ENCODE measurements at places on chromosomes 1 and 21. TPM values are rescaled to one million over a fixed set of nuclear protein-coding genes. Genes with fewer than 3 reads are reported as not detected.

LELP1 gene
- total RNA-seq, result not detected

SERPINC1 gene
- not detected for total RNA-seq

S100A3 gene
- total RNA-seq, result 3.1 TPM

AADACL4 gene
- total RNA-seq, result not detected

DNAJC16 gene
- total RNA-seq, result 28.6 TPM

DDI2 gene
- 19.6 TPM for total RNA-seq

GBP7 gene
- total RNA-seq, result 0.21 TPM

DNA sequence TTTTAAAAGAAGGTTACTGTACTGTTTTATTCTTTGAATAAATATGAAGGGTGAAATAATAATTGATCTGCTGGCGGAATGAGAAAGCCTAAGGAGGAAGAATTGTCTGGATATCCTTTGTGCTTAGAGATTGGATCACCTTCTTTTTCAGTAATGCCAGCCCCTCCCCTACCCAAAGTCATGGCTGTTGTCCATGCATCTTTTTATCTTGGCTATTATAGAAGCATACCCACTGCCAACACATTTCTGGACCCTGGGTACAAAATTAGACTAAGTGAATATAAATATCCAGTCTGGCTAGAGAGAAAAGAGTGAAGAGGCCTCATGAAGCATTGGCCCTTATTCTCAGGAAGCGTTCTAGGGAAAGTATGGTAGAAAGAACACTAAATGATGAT is 28.1 kb downstream of the AK4 start:
- no peak for DNase-seq

DNA sequence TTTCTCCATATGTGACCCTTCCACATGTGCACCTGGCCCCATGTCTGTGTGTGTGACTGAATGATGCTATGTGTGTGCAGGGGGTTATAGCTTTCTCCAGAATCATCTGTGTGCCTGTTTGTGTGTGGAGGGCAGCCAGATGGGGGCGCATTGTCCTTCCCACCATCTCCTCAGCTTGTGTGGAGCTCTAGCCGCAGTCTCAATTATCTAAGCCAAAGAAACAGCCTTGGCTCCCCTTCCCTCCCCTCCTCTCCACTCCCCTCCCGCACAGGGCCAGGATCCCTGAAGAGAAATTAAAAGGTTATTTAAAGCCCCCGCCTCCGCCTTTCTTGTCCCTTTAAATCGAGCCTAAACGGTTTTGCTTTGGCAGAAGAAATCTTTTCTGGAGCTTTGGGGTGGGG is 1.8 kb upstream of the DMBX1 start:
- DNase-seq, result no peak

DNA sequence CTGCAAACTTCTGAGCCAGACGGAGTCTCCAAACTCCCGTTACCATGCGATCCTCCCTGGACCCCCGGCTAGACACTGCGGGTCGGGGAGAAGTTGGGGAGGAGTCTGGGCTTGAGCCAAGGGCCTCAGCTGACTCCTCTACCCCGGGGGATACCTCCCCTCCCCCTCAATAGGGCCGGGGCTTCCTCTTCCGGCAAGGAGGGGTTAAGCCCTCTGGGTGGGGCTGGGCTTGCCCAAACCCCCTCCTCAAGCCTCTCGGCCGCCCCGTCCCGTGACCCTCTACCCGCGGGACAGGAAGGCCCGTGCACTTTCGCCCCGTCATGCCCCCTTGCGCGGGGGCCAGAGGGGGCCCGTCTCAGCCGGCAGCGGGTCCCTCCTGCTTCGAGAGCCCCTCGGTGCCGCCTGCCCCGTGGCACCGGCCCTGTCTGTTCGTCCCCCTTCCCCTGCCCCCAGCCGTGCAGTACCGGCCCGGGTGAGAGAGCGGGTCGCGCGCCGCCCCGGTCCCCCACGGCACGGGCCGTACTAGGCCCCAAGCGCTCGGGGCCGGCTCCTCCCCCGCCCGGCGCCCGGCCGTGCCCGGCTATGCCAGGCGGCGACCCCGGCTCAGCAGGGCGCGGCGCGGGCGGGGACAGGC is 652 bp downstream of the ARL8A start:
- DNase-seq, result no peak

DNA sequence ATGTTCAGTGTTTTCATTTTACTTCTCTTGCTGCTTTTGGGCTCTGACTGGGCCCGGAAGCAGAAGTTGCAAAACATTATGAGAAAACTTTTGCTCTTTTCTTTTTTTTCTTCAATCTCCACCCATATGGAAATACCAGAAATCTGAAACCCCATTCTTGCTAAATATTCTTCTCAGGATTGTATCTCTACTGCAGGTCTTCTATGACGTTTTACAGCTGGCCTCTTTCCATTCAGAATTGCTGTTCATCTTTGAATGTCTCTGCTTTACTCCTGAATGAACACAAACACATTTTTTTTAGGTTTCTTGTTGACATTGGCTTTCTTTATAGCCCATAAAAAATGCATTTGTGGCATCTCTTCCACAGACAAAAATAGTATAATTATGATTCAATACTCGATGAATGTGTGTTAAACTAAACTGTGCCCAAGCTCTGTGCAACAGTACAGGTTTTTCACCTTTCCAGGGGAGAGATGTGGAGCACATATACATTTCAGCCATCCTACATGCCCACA is 18.8 kb downstream of the PTPRC start:
- DNase-seq, result no peak

DNA sequence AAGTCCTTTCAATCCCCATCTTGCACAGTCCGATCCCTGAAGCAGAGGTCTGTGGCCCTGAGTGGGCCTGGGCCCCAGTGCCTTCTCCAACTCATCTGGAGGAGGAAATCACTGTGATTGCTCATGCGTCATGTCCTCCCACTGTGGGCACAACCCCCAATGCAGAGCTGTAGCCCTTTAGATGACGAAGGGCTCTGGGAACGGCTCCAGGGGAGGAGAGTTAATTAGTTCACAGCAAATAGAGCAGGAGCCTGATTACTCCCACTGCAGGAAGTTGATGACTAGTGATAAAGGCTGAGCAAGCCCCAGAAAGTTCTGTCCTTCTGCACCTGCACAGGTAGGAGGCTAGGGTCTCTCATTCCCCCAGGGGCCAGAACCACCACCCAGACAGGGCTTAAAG is 111.5 kb downstream of the CCDC185 start:
- DNase-seq, result no peak

DNA sequence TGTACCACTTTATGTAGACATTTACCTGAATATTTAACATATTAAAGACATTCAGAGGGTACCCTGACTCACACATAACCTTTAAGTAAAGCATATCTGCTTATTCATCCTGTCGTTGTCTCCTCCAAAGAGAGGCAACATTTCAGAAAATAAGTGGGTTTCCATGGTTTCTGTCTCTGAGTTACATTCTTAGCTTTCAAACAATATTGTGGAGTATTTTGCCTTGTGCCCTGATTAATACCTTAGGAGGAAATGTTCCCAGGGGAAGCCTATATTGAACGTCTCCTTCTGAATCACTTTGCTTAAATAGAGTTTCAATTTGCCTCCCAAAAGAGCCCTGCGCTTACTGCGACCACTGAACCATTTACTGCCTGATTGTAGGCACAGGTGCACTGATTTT is 26.1 kb downstream of the PALMD start:
- DNase-seq, result no peak

- DNase-seq, result no peak
These were observed 19.7 kb upstream of the SELE start for GRCh38 chr1:169753549-169753948.

GRCh38 chr1:9853249-9853595 is 29.5 kb upstream of the CLSTN1 start:
- no peak for DNase-seq

GRCh38 chr1:94504601-94505000 is 37.0 kb downstream of the F3 start:
- DNase-seq, result no peak

DNA sequence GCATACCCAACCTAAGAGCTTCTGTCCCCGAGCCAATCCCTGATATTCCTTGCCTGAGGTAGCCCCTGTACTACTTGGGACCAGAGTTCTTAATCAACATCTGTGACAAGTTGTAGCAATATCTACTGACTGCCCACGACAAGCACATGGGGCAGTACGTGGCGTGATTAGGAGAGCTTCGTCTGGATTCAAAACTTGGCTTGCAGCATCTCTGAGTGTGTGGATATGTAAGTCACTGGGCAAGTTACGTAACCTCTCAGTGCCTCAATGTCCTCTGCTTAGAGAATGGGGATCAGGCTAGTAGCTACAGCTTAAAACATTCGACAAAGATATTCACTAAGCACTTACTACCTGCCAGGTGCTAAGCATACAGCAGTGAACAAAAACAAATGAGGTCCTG is 5.0 kb downstream of the HSPG2 start:
- DNase-seq, result peak; percentile 54

DNA sequence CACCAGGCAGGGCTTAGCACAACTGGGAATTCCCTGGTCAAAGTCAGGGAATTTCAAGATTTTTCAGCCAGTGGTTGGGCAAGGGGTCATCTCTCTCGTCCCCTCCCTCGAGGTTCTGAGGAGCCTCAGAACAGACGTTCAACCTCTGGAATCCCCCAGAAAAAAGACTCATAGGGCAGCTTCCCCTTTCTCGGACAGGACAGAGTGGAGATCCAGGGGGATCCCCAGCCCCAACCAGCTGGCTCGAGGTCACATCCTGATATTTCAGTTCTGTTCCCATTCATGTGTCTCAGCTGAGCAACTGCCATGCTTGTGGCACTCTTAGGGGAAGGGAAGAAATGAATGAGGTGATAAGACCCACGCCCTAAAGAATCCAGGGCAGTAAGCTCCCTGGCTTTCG is 4.9 kb upstream of the LAD1 start:
- DNase-seq, result no peak

- DNase-seq, result no peak
These were observed 86.1 kb downstream of the RRAGC start for GRCh38 chr1:38773483-38773882.

DNA sequence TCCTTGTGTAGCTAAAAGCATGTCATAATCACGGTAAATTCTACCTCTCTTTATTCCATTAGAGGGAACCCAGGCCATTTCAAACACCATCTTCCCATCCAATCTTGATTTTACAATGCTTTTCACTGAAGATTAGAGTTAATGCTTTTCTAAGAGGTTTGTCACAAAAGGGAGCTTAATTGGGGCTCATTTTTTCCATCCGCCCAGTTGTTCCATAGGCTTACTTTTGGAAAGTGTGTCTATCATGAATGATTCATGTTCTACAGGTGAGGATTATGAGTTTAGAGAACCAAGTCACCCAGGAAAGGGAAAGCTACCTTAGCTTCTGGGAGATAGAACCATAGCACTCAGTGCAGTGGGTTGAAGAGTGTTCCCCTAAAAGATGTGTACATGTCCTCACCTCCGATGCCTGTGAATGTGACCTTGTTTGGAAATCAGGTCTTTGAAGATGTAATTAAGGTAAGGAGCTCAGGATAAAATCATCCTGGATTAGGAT is 286.9 kb upstream of the RUNX1 start:
- no peak for DNase-seq

DNA sequence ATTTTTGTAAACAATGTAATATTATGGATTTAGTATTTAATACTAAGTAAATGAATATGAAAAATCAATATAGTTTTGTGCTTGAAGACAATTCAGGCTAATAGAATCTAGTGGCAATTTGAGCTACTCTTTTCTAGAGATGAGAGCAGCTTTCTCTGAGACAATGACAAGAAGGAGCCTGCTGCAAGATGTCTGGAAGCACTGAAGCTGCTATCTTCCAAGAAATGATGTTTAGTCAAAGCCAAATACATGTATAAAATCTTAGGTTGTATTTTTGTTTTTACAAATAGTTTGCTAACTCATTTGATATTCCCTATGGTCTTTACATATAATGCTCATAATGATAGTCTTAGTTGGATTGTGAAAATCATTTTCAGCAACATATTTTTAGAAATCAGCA is 103.9 kb upstream of the COL24A1 start:
- no peak for DNase-seq

DNA sequence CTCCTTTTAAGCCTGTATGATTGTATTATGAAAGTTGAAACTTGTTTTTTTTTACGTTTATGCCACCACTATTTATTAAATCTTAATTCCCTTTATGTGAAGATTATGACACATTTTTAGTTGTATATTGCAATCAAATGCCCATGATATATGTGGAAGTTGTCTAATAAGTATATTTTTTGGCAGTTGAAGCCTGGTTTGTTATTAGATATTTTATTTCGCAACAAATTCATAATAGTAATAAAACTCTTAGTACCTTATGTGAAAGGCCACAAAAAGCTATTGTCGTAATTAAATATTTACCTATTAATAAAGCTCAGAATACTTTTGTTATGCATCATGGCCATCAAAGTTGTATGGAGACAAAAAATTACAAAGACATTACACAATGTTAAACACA is 386.8 kb downstream of the NCAM2 start:
- DNase-seq, result no peak

GRCh38 chr1:52727956-52728656 is 1.9 kb downstream of the ZYG11B start:
- no peak for DNase-seq

Measured in thoracic aorta (tissue), 2 donors.